H9 (cell line): ENCODE measurements at places on chromosomes 12 and 14. TPM values are rescaled to one million over a fixed set of nuclear protein-coding genes. Genes with fewer than 3 reads are reported as not detected.

DNA sequence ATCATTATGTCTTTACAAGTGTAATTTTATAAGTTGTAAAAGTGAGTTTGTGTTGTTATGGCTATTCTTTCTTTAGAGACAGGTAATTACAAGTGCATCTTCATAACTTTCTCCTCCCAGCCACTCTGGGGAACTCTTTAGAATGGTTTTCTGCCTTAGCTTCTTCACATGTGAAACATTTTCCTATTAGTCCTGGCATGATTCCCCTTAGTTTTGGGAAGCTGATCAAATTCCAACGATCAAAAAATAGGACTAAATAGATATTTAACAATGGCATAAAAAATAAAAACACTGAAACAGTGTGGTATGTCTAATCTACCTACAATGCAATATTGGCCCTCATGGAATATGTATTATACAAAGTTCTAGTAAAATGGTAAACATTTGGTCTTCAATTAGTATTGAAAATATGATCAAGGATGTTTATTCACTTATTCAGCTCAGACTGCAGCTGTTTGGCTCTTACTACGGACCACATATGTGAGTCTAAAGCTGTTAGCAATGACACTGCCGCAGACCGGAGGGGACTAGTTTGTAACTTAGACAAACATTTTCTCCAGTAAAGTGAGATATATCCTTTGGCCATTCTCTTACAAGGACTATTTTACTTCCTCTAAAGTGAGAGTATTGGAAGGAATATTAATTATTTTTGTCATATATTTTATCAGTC, 890.8 kb upstream of the USP15 start:
- DNase-seq: no peak

- no peak for DNase-seq
These were observed 20.0 kb upstream of the HHIPL1 start for GRCh38 chr14:99624971-99625370.

GRCh38 chr14:67371247-67372148, 11.4 kb downstream of the EIF2S1 start:
- no peak for DNase-seq

GRCh38 chr12:70639535-70639934, 2.3 kb upstream of the PTPRB start:
- no peak for DNase-seq

GRCh38 chr14:63677891-63678379, 36.3 kb upstream of the WDR89 start:
- DNase-seq: no peak

JPH4 gene
- 6.7 and 6.8 TPM in 2 replicates for total RNA-seq

DNA sequence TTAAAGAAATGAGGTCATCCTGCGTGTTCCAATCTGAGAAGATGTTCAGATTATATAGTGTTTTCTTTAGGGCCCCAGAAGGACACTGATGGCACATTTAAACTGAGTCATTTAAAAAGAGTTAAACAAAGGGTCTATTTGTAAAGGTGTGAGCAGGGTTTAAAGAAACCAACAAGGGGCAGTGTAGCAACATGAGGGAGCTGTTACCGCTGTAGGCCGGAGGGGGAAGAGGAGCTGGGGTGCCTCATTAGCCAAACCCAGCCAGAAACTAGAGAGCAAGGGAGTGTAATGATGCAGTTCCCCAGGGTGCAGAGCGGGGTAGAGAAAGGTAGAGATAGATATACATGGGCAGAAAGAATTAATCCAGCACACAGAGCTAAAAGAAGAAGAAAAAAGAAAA, 160.4 kb downstream of the TBX5 start:
- peak; percentile 67 for DNase-seq

DNA sequence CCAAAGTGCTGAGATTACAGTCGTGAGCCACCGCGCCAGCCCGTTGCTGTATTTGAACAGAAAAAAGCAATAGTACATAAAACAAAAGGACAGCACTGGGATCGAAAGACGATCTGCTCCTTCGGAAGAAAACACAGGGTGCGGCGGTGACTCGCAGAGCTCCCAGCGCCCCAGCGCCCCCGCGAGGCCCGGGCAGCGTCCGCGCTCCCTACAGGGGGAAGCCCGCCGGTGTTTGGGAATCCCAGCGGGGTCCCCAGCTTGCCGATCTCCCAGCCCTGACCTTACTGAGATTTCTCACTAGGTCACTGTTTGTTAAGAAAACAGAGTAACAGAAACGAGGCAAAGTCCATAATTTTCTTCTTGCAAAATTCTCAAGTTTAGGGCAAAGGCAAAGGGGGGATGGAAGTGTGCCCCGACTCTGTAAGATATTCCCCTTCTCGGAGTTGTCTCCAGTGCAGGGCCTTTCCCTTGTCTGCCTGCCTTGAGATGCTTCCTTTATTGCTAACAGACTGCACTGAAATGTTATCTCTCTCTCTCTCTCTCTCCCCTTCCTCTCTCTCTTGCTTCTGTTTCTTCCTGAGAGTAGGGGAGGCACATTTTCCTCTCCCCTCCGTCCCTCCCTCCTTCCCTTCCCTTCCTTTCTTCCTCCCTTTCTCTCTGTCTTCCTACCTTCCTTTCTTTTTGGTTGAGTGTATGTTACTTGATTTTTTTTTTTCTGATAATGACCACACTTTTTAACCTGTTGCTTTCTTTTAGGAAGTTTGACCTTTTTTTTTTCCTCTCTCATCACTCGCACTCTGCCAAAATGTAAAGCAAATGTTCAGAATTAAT, 91.9 kb downstream of the TMEM30B start:
- peak; percentile 78 for DNase-seq
